ENCODE measurements at places on chromosomes 12 and 14.
A peak's percentile ranks its signal among the peaks of the same experiment; 100 is the strongest.

DNA sequence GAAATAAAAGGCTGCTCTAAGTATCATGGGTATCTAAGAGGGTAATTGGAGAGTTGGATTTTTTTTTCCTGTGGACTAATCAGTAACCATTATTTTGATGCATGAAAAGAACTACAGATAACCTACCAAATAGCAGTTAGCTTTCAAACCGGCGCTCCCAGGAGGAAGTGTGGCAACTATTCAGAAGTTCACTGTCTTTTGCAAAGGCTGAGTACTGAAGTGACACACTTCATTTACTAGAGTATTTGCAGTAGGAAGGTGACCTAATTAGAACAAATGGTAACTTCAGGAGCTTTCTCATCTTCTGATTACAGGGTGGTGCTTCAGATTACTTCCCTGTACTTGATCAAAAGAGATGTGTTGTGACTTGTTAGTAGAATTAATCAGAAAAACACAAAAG is 87.7 kb downstream of the PELI2 start:
- DNase-seq: no peak

GRCh38 chr12:28121899-28122655 is 68.2 kb upstream of the CCDC91 start:
- no peak for DNase-seq

DNA sequence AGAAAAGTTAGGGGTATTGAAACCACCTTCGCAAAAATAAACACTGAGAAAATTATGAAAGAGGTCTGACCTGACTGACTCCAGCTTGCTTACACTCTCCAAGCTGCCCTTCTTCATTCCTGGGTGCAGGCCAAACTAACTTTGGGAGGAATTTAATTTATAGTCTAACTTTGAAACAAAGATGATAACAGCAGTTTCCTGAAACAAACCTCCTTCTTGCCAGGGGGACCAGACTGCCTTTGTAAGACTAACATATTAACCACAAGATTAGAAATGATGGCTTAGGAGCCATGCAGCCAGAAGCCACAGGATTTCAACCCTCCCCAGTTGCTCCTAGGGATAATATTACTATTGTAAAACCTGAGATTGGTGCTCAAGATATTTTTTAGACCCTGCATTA is 13.8 kb upstream of the EEA1 start:
- DNase-seq: peak; percentile 90

DNA sequence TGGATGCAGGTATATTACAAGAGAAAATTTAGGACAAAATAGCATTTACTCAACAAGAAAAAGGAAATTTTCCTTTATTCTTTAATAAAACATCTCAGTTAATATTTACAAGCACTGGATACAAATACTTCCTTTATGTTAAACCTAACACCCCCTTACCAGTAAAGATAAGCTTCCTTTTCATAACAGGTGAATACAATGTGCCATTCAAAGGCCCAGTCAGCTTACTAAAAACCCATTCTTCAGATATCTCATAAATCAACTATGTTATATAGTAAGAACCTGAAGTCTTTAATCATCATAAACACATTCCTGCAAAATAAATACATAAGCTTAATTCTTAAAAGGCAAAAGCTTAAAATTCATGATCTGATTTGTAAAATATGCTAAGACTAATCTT is 52.6 kb downstream of the LRP6 start:
- no peak for DNase-seq

- no peak for DNase-seq
Observed at GRCh38 chr12:124994437-124994975, 1.1 kb downstream of the BRI3BP start.

DNA sequence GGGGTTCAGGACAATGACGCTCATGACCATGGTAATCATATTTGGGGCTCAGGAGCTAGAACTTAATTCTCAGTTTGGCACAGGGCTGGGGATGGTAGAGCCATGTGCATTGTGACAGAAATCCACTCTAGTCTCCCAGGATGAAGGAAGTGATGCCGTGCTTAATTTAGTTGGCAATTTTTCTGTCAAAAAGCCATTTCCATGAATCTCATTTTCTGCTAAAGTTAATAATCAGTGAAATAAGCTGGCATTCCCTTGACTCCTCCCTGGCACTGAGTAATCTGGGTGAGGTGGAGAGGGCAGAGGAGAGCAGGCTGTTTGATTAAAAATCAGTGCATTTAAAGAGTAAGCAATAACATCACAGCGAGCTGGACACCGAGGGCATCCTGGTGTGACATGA is 45.0 kb upstream of the GPR68 start:
- DNase-seq: no peak

DNA sequence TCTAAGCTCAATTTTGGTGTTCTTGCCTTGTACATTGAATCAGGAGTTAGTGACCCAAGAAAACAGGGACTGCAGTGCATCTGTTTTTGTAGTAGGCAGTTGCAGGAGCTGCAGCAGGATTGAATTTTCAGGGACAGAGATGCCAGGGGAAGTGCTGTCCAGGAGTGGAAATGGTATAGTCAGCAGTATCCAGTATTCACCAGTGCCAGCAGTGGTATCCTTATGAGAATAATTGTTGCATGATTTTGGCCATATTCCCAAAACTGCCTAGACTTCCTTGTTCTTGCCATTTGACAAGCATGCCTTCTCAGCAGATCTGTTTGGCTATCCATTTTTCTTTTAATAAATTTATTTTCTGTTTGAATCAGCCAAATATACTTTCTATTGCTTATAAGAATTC is 18.6 kb upstream of the ABCD2 start:
- no peak for DNase-seq

DNA sequence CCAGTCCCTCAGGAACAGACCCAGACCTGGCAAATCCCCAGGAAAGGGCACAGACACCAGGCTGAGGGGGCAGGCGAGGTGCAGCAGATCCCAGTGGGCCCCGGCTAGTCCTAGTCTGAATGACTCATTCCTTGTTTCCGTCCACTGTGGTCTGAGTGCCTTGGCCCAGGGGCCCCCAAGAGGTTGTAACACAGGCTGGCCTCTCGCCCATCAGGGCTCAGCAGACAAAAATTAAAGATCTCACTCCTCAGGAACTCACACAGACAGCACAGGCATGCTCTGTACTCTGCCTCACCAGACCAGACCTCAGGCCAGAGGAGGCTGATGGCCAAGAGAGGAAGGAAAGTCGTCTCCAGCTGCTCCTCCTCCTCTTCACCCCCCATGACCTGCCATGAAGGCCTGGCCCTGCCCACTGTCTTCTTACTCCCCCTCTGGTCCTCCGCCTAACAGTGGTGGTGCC is 7.7 kb upstream of the LTBP2 start:
- DNase-seq: peak; percentile 99

DNA sequence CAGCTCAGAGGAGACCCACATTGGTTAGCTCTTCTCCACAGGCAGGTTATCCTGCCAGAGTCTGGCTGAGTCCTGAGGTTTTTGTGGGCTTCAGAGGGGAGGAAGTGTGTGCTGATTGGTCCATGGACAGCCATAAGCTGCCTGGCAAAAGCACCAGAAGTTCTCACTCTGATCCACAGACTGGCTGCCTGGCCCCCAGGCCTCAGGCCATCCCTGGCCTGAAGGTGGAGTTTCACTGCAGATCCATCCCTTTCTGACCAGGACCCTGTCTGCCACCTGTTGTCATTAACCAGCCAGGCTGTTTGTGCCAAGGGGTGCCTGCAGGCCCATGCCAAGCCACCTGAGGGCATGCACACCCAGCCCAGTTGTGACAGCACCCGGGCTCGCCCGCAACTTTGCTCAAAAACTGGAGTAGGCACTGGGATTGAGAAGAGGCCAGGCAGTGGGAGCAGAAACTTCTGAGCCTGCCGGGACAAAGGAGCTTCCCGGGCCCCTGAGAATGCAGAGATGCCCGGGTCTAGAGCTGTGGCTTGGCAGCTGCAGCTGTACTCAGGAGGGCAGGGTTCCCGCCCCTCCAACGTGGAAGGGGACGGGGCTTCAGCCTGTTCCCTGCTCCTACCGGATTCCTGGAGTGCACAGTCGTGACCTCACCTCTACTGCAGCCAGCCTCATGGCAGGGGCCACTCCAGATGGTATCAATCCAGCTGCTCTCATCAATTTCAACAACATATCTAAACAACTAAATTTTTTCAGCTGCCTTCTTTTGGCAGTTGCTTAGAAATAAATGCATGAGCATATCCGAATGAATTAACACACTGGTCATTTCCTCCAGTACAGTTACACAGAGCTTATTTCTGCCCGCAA is 1277.3 kb downstream of the SLC16A7 start:
- DNase-seq: peak; percentile 51

DNA sequence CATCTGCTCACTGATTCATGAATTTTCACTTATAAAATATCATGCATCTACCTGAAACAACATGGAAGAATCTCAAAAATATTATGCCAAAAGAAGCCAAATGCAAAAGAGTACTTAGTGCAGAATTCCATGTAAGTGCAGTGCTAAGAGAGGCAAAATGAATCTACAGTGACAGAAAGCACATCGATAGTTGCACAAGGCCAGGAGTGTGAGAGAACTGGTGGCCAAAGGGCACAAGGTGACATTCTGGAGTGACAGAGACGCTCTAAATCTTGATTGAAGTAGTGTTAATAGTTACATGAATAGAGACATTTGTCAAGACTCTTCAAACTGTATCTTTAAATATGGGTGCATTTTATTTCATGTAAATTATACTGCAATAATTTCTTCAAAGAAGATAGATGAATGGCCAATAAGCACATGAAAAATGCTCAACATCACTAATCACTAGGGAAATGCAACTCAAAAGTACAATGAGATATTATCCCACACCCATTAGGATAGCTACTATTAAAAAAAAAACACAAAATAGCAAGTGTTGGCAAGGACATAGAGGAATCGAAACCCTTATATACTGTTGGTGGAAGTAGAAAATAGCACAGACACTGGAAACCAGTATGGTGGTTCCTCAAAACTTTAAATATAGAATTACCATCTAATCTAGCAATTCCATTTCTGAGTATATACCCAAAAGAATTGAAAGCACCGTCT is 71.7 kb upstream of the KICS2 start:
- DNase-seq: no peak

- DNase-seq: no peak
Observed at GRCh38 chr12:25269701-25270100, 19.0 kb upstream of the KRAS start.

GRCh38 chr14:102824832-102825231 is 47.6 kb downstream of the TRAF3 start:
- DNase-seq: no peak

- no peak for DNase-seq
Observed at GRCh38 chr12:50627491-50627890, 122.7 kb downstream of the DIP2B start.

DNA sequence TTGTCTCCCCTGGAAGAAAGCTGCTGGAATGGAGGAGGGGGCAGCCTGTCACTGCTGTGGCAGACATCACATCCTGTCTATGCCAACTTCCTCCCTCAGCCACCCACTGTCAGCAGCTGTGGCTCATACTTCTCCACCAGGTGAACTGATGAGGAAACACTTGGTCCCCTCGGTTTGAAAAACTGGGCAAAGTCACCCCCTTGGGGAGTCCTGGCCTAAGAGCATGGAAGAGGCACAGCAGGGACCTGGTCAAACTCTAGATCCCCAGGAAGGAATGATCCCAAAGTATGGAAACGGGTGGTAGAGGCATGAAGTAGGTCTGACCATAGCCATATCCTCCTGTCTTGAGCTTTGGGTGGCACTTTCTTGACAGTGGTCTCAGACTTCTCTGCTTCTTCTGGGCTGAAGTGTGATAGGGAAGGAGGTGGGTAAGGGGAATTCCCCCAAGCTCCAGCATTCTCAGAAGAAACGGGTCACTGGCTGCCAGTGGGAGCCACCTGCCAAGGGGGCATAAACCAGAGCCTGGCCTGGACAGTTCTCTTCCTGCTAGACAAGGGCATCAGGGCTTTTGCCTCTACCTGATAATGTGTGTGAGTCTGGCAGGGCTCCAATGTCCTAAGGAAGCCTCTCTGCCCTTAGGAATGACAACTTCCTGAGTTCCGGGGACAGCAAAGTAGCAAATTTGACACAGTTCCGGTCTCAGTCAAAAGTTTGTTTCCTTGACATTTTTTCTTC is 36.0 kb downstream of the FMNL3 start:
- no peak for DNase-seq

- no peak for DNase-seq
Observed at GRCh38 chr12:100976735-100977134, 182.2 kb downstream of the ANO4 start.

DNA sequence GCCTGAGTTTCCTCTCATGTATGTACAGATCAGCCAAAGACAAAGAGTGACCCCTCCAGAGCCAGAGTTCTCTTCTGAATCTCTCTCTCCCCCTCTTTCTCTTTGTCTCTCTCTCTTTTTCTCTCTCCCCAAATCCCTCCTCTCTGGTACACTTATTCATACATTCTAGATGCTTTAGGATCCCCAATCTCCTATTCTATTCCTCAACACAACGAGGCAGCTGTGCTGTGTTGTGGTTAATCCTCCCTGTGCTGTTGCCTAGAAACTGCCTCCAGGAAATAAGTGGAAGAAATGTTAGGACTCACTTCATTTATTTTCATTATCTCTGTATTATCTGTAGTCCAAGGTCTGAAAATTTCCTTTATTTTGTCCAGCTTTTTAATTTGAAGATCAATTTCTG is 350.5 kb upstream of the OR4E1 start:
- DNase-seq: no peak

DNA sequence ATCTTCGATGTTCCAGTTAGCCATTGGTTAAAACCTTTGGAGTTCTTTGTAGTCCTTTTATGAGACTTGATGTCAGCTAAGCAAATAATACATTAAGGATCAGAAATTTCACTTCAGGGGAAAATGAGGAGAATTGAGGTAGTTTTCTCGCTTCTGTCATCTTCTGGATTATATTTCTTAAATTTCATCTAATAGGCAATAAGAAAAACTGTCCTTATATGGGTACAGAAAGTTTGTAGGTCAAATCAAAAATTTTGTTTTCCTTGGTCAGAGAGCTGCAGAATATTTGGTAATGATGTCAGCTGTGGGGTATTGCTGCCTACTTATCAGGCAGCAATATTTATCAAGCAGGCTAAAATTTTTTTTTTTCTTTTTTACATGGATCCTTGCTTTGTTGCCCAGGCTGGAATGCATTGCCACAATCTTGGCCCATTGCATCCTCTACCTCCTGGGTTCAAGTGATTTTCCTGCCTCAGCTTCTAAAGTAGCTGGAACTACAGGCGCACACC is 37.1 kb downstream of the RIMKLB start:
- DNase-seq: peak; percentile 23

GRCh38 chr14:80494769-80495168 is 283.5 kb upstream of the DIO2 start:
- DNase-seq: no peak

DNA sequence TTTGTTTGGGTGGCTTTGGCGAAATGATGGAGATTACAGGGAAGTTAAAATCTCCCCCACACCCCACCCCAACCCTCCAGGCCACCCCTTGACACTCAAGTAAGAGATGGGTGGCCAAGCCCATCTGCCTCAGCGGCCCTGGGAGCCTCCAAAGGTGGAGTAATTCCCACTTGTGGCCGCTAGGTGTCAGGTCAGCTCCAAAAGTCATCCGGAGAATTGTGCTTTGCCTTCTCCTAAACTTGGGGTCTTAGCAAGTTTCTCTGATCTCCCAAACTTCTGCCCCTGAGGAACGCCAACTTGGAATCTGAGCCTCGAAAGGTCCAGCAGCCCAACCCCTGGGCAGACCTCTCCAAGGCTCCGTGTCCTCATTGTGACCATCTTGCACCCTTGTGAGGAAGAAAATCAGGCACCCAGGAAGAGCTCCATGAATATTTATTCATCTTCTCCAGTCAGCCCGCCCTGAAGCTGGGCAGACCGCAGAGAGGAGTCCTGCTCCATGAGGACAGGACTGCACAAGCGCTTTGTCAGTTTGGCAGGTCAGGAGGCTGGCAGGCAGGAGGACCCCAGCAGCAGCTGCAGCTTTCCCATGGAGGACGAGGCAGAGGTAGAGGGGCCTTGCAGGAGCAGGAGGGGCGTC is 46.7 kb downstream of the LRRC74A start:
- peak; percentile 17 for DNase-seq

All from fibroblast of lung (primary cell).